Fibroblast of skin of right quadriceps (primary cell): ENCODE measurements at places on chromosomes 12 and 14.
A peak's percentile ranks its signal among the peaks of the same experiment; 100 is the strongest.

GRCh38 chr14:21978184-21978998 lies 304.8 kb upstream of the OR4E1 start:
- DNase-seq: peak; percentile 1

DNA sequence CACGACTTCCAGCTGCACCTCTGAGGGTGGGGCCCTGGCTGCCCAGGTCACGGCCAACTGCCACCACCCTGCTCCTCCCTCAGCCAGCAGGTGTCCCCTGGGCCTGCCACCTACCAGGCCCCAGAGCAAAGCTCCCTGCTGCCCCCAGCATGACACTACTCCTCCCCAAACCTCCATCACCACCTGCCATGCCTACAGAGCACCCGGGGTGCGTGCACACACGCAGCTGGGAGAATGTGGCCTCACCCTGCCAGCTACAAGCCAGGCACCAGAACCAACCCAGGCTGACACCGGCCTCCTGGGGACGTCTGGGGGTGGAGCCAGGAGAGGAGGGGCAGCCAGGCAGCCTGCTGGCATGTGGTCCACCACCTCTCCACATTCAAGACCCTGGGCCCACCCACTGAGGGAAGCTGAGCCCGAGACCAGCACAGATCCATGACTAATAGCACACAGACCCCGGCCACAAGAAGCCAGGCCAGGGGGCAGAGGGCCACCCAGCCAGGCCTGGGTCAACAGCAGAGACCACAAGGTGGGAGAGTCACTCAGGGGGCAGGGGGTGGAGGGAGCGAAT lies 3.4 kb downstream of the JAG2 start:
- DNase-seq: no peak

GRCh38 chr14:21220874-21221477 lies 48.3 kb downstream of the HNRNPC start:
- peak; percentile 41 for DNase-seq

DNA sequence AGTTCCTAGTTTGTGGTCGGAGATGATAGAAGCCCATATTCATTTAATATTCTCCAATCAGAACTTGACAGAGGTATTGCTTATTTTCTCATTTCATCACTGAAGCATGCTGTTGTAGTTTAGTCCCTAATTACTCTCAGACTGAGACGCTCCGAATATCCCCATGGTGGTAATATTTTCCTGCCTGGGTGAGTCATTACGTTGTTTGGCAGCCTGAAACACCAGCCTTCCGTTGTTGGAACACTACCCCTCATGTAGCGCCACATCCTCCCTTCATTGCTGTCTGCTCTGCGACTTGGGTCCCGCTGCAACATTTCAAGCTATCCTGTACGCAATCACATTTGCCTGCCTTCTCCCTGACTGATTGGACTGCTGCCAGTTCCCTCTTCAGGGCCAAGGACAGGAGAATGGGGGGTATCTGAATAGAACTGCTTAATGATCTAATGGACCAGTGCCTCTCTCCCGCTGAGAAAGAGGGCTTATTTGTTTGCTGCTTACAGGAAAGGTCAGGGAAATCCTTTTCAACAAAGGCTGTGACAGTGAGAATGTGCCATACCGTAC lies 369.1 kb downstream of the NPAS3 start:
- peak; percentile 96 for DNase-seq

DNA sequence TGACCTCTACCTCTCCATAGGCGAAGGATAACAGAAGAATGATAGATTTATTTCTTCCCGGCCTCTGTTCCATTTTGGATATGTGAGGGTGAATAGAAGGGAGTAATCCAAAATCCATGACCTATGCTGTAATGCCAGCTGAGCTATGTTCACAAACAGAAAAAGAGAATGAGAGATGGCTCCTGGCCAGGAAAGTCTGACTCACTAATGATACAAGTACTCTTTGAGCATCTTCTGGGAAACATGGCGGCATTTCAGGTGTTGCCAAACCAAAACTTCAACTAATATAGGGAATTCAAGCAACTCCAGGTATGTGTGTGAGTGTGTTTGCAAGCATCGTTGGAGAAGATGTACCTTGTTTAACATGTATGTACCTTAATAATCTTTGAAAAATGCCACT lies 55.1 kb downstream of the MED13L start:
- peak; percentile 86 for DNase-seq

GRCh38 chr14:53519137-53519536 lies 366.0 kb upstream of the DDHD1 start:
- DNase-seq: peak; percentile 61
